ENCODE measurements at places on chromosomes 7 and 10.

DNA sequence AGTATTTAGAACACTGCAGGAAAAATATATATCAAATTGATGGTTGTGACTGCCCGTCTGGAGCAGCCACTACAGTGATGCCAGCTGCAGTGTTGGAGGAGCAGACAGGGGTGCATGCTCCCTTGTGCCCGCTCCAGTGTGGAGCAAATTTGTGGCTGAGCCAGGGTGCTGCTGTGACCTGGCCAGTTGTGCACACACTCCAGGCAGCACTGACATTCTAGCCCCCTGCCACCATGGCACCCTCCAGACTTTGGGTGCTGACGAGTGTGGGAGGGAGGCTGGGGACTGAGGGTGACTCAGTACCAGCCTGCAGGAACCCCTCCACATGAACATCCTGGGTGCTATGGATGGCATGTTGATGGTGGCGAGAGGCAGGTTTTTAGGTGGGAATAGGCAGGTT lies 160.0 kb upstream of the PCDH15 start:
- no peak for DNase-seq

DNA sequence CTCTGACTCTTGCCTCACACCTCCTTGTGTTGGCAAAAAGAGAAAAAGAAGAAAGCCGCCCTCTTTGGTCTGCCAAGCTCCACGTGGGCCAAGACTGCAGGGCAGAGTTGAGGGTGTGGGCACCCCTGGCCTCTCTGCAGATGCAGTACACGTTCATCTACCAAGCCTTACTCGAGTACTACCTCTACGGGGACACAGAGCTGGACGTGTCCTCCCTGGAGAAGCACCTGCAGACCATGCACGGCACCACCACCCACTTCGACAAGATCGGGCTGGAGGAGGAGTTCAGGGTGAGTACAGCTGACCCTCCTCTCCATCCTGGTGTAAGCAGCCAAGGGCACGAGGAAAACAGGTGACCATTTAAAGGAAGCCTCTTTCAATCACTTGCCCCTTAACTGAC lies 56.1 kb downstream of the MKI67 start:
- DNase-seq, result no peak

GRCh38 chr7:64882341-64883112 lies 20.5 kb upstream of the ZNF273 start:
- peak; percentile 30 for DNase-seq

- no peak for DNase-seq
Observed at GRCh38 chr10:5560142-5560816, 35.5 kb downstream of the CALML3 start.

DNA sequence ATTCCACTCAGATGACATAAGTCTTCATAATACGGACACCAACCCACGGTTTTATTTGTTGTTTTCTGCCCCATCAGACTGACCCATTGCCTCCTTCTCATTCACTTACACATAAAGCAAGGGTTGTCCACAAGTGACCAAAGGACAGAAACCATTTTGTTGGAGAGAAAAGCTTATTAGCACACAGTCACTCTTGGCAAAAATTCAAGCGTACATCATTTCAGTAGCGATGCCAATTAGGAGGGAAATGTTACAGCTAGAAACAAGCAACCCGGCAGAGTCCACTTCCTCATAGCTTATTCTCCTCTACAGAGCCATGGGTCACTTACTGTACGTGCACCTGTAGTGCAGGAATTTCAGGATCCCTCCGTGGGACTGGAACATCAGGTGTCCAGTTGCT lies 23.0 kb downstream of the ABLIM1 start:
- DNase-seq, result peak; percentile 39

GRCh38 chr7:111678281-111678680 lies 116.0 kb upstream of the IMMP2L start:
- peak; percentile 39 for DNase-seq

DNA sequence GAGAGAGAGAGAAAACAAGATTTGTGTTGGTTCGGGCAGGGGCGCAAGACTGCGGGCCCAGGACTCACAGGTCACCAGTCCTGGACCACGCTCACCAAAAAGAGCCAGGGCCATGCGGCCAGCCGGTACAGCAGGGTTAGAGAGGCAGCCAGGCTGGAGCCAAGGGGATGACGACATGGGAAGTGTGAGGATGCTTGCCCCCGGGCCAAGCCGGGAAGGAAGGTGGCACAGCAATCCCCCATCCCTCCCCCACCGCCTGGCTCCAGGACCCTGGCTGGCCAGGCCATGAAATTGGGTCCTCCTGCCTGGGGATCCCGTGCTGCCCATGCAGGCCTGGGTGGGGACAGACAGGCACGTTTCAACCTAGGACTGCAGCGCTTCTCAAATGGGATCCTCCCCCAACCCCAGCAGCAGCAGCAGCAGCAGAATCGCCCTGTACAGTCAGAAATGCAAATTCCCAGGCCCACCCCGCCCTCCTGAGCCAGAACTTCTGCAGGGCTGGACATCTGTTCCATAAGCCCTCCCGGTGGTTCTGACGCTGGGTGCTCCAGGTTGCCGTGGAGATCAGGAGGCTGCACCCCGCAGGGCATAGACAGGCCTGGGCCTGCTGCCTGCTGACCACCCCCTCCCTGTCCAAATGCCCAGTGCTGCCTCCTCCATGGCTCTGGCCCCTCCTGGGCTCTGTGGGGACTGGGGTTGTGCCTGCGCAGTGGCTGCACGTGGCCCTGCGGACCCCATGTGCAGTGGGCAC lies 35.0 kb downstream of the YKT6 start:
- no peak for DNase-seq

DNA sequence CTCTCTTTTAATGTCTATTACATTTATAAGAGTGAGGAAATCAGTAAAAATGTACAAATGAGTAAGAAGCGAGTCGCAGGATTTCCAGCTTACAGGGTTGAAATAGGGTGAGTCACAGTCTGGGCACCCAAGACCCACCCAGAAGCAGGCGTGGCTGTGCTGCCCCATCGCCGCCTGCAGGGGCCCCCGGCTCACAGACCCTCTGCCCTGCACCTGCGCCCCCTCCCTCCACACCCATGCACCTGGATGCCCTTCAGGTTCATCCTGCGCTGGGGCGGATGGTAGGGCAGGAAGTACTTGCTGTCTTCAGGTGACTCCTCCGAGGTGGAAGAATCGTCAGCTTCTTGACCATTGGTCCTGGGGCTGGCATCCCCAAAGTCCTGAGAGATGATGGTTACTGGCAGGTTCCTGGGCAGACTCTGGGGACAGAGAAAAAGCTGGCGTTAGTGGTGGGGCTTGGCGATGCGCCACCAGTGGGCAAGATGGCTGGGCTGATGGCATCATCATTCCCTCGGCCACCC lies 90.2 kb upstream of the GNA12 start:
- DNase-seq, result peak; percentile 80

DNA sequence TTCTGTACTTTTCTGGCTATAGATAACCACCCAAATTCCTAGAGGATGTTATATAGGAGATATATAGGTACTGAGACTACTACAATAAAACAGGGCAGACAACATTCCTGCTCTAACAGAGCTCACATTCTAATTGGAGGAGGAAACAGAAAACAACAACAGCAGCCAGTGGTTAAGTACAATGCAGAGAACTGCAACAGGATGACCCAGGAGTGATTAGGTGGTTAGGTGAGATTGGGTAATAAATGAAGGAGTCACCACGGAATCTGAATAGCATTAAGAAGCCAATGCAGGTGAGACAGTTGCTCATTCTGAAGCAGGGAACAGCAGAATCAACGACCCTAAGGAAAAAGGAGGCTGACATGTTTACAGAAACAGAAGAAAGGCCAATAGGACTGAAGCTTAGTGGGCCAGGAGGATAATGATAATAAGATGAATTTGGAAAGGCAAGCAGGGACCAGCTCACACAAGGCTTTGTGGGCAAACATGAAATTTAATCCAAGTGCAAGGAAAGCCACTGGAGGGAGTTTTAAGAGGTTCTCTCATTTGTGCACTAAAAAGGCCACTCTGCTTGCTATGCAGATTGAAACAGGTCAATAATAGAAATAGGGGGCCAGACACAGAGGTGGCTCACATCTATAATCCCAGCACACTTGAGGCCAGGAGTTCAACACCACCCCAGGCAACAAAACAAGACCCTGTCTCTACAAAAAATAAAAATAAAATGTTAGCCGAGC lies 16.9 kb upstream of the REEP3 start:
- DNase-seq, result no peak

DNA sequence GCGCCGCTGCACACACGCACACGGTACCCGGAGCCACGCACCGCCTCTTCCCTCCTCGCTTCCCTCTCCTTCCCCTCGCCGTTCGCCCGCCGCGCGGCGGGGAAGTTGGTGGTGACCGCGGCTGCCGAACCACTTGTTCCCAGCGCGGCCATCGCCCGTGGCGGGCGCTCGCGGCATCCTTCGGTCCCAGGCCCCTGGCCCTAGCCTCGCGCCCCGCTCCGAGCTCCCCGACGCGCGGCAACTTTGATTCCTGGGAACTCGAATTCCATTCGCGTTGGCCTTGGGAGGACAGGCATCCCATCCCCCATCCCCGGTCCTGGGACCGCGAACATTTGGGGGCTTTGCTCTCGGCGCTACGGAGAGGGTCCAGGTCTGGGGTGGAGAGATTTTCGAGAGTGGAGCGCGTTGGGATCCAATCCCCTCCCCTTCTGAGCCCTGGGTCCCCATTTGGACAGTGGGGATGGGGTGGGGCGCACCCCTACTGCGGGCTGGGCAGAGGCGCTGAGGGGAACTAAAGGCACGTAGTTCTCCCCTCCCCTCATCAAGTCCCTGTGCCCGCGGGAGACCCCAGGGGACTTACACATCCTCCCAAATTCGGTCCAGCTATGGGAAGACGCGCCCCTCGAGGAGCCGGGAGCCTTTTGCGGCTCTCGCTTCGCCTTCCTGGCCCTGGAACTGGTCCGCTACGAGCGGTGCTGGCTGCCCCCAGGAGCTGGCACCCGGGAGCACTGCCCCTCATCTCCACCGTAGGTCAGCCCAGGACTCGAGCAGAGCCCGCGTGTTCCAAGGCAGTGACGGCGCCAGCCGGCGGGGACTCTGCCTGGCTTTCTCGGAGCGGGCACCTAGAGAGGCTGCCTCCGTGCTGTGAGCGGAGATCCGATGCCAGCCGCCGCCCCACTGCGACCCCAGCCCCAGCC lies 834 bp downstream of the CDH23 start:
- no peak for DNase-seq

DNA sequence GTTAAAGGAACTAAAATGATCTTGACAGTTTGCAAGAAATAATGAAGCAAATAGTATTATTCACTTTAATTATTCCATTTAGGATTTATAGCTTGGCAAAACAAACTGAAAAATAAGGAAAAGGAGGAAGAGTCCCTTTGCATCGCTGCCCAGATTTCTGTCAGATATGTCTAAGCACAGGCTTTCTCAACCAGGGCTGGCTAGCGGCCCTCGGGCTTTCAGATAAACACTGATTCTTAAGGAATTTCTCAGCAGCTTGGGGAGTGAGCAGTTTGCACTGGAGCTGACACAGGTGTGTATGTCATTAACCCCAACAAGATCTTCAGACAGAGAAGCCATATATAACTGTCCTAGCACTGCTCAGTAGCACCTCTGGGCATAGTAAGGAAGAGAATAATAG lies 47.9 kb upstream of the SEMA3D start:
- DNase-seq, result no peak

- peak; percentile 14 for DNase-seq
Observed at GRCh38 chr7:132575982-132576720, at the start of gene PLXNA4. PLXNA4 (minus strand) TSS chr7:132576470; CDS start chr7:132508693, 67,777 bp downstream.

- DNase-seq, result peak; percentile 91
Observed at GRCh38 chr10:12844811-12845483, 156.6 kb downstream of the CCDC3 start.

DNA sequence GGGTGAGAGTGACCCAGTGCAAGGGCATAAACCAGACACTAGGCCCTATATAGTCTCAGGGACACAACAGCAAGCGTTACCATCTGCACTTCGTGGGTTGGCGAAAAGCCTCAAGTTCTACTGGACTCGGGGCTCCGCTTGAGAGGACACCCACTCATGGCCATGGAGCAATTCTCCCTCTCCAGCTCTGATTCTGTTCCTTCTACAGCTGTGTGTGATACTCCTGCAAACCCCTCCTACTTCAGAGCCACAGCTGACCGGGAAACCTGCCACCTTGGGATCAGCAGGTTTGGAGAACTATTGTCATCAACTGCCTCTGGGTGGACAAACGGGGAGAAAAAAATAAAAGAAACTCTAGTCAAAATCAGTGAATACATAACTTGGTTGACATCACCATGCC lies 306.9 kb downstream of the FGFR2 start:
- DNase-seq, result no peak

DNA sequence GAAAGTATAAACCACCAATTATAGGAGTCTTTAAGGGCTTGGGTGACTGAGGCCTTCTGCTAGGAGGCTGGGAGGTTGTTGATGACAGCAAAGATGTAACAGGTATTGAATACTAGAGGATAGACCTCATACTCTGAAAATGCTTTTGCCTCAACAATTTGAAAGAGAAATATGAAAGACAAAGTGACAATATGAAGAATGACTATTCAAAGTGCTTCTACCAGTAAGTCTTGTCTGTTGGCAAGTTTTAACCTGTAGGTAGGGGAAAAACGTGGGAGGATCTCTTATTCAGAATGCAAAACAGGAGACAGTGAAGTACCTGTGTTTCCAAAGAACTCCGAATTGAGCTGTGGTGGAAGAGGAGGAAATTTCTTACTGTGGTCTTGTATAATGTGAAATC lies 38.2 kb downstream of the GBF1 start:
- DNase-seq, result no peak

DNA sequence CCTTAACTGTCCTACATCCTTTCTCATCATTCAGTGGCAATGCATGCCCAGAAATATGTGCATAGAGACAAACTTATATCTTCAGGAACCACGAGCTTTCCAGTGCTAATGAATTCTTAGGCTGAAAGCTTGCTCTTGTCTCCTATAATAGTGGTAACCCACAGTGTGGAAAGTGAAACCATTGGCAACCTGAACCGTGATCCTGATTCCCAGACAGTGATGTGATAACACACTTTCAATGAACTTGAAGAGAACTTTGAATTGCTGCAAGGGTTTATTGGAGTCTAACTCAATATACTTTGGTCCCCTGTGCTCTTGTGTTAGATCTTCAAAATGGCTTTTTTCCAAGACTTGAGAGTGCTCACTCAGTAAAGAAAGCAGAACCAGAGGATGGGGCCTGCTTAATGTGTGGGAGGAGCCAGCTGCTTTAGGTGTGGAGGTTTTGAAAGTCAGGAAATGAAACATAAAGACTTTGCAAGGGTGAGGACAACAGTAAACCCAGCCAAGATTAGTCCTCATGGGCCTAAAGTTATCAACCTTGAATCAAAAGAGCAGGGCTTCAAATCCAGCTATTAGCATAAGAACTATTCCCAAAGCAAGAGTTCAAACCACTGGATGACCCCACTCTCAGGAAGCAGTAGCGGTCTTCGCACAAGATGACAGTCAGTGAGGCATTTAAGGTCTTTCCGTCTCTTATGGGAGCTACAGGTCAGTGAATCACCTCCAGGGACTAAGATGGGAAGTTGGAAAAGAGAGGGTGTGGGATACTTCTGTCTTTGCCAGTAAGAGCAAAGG lies 332.4 kb upstream of the NRP1 start:
- DNase-seq, result no peak

- DNase-seq, result no peak
Observed at GRCh38 chr10:132133005-132133404, 53.7 kb upstream of the DPYSL4 start.

GRCh38 chr10:33600381-33600780 lies 265.9 kb upstream of the NRP1 start:
- peak; percentile 40 for DNase-seq

Data from fibroblast of pulmonary artery (primary cell).